ENCODE measurements at places on chromosomes 5 and 9.

DNA sequence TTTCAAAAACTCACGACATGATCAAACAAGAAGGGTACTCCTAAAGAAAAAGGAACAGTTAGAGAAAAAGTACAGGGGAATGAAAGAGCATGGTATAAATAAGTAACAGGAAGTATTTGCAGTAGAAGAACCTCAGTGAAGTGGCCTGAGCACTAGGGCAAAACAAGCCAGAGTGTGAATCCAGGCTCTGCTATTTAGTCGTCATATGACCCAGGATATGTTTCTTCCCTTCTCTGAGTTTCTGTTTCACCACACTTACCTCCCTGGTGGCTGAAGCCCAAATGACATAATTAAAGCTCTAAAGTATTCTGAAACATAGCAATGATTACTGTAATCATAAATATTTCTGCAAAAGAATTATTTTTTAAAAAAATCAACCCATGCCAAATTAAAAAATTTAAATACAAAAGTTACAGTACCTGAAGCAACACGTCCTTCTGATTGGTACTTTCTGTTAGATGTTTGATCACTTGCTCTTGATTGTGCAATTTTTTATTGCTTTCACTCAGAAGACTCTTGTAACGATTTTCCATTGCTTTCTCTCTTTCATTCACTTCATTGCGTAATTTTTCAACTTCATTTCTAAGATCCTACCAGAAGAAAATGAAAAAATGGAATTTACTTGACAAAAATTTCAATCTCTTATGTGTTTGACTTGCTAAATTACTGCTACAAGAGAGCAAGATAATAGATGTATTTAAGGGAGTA is 88.9 kb downstream of the CDK5RAP2 start:
- no peak for DNase-seq

DNA sequence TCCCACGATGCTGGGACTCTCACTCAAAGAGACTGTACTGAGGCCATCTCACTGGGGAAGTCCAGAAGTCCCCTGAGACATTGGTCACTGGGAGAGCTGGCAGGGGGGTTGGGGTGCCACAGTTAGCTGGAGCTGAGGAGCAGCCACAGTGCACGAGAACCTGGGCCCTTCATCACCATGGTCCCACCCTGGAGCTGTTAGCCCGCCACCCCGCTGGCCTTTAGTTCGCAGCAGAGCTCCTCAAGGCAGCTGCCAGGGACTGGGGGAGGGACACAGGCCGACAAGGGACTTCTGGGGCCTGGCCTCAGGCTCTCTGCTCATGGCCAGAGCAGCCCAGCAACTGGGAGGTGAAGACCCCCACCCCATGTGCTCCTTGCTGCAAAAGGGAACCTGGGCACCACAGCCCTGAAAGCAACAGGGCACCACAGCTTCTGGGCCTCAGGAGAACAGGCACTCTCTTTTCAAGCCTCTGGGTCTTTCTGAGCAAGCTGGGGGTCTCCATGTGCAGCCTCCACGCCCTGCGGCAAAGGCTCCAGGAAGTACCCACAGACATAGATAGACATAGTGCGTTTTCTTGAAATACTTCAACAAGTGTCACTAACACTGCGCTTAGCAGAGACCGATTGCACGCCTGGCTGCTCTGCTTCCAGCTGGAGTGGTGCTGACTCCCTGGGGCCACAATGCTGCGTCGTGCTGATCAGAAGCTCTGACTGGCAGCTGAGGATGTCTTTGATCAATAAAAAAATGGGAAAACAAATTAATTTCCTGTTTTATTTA is 46.0 kb downstream of the VAV2 start:
- no peak for DNase-seq

DNA sequence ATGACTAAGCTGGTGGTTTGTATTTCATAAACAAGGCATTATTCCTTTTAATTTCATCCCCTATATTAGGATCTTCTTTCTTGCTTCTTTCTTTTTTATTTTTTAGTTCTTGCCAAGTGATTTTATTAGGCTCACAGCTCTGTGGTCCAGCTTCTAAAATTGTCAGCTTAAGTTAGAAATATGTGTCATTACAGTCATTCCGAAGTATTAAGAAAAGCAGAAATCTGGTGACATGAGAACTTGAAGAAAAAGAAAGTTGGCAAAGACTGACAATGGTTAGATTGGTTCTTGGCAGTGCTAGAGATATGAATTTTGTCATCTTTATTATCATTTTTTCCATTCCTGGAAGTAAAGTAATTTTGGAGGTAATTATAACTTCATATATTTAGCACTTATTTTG is 166.5 kb upstream of the PRR16 start:
- DNase-seq: no peak

GRCh38 chr9:5499157-5499556 is 11.2 kb upstream of the PDCD1LG2 start:
- no peak for DNase-seq

DNA sequence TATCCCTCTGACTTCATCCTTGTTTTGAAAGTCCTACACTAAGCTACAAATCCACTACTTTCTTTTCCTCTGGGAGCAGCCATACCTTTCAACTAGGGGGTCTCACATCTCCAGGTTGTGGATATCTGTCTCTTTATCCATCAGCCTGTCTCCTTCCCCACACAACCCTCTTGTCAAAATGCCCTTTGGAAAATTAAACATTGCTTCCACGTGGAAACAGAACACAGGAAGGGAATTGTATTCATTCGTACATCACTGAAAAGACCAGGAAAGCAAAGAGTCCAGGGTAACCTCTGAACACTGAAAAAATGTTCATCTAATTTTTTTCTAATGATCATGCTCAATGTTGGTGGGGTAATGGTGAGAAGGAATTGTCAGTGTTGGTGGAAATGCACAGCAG is 203.6 kb downstream of the NR3C1 start:
- DNase-seq: no peak

- no peak for DNase-seq
These were observed 37.4 kb upstream of the TNFAIP8 start for GRCh38 chr5:119318256-119318894.

DNA sequence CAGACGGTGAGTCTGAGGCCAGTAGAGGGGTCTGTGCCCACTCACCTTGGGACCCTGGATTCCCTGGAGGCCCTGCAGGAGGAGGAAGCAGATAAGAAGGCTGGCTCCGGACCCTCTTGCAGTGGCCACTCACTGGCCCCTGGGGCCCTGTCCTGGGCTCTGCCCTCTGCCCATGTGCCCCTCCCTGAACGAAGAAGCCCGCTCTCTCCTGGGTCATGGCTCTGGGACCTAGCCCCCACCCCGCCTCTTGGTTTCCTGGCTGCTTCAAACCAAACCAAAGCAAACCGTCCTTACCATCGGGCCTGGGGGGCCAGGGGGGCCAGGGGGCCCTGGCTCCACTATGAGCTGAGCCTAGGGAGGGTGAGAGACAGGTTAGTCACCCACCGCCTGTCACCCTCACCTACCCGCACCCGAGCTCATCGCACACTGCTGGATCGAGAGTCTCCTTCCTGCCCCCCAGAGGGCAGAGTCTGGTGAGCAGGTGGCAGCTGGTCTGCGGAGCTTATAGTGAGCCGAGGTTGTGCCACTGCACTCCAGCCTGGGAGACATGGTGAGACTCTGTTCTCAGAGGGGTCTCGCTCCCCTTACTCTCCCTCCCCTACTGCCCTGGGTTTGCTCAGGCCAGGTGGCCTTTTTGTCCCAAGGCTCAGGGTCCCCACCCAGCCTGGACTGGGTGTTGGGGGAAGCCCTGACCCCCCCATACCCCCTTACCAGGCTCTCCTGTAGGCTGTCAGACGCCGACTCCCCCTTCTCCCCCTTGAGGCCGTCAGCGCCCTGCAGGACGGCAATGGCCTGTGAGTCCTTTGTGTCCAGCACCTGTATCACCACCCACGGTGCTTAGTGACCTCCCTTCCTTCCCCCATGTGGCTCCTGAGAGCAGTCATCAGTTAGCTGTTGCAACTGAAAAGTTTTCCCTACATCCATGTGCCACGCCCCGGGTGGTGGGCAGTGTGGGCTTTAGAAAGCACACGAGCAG is 15.2 kb upstream of the PHYKPL start:
- no peak for DNase-seq

GRCh38 chr5:141715346-141715905 is 33.4 kb upstream of the ARAP3 start:
- DNase-seq: no peak

GRCh38 chr9:75873712-75874111 is 16.8 kb upstream of the PCSK5 start:
- no peak for DNase-seq

GRCh38 chr5:35457912-35458823 is 159.5 kb upstream of the SPEF2 start:
- DNase-seq: no peak

Measured in right hindlimb (tissue), 1 donor.